Fibroblast of upper back skin (primary cell): ENCODE measurements at places on chromosomes 12 and 14.

GRCh38 chr12:100566887-100567637 lies 6.4 kb upstream of the GAS2L3 start:
- no peak for DNase-seq

- peak; percentile 8 for DNase-seq
Measured at GRCh38 chr14:85075694-85076476, 454.1 kb upstream of the FLRT2 start.

DNA sequence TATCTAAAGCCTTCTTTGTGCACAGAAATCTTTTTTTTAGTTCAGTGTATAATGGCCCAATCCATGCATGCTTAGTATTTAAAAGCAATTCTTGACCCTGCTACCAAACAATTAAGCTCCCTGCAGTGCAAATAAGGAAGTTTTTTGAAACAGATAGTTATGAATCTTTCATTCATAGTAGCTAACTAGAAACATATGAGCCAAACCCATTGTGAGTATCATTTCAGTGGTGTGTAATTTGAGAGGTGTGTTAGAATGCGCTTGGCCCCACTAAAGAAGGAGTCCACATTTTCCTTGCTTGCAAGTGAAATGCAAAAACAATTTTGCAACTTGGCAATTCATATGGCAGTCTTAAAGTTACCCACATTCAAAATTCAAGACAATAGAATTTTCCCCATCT lies 14.4 kb downstream of the EPS8 start:
- DNase-seq = peak; percentile 80

DNA sequence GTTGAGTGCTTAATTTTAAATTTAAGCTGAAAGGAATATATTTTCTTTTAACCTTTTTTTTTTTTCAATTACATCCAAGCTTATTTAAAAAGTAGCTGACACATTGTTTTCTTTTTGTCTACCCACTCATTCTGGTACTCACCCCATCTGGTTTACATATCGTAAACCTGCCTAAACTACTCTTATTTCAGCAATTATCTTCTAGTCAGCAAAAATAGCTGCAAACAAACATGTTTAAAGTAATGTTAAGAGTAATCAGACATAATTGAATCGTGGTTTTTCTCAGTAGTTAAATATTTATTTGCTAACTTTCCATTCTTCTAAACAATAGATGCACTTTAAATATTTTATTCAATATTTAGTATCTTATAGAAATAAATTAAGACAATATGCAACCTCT lies 492.7 kb upstream of the MGAT4C start:
- no peak for DNase-seq

- DNase-seq = peak; percentile 49
Measured at GRCh38 chr14:59771577-59771976, 99.0 kb downstream of the RTN1 start.

- no peak for DNase-seq
Measured at GRCh38 chr14:69096781-69097475, 56.0 kb downstream of the DCAF5 start.

GRCh38 chr12:116125956-116126566 lies 151.4 kb downstream of the MED13L start:
- peak; percentile 34 for DNase-seq

- DNase-seq = peak; percentile 16
Measured at GRCh38 chr14:90970167-90970600, 90.3 kb downstream of the RPS6KA5 start.

DNA sequence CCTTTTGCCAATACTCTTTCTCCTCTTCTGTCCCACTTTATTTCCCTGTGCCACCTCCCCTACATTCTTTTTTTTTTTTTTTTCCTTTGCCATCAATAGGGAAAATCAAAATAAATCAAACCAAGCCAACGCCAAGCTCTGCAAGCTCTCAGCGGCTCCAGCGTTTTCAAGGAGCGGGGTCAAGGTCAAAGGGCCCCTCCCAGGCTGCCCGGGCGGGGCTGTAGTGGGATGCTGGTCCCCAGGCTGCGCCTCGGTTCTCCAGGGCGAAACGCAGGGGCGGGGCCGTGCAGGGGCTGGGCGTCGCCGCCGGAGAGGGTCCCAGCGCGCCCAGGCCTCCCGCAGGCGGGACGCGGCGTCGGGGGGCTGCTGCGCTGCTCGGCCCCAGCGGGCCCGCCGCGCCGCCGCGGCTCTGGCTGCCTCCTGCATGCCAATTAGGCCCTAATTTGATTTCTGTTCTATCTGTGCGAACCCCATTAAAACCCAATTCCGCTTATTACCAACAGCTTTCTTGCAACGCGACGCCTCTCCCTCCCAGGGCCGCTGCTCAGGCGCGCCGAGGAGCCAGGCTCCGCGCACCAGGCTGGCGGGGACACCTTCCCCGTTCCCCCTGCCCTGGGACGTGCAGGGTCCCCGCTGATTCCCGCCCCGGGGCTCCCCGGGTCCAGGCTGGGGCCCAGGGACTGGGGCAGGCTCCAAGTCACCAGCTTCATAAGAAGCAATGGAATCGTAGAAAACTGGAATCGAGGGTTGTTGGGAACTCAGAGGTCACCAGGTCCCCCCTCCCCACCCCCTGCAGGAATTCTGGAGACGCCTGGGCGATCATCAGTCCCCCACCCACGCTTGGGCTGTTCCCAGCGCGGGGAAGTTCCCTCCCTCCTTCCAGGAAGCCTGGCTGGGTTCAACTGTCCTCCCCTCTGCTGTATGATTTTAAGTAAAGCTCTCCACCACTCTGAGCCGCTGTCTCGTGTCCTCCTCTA lies 50.7 kb upstream of the MAP1LC3B2 start:
- DNase-seq = no peak

GRCh38 chr12:34400411-34400881 lies 378.1 kb downstream of the ALG10 start:
- no peak for DNase-seq

- no peak for DNase-seq
Measured at GRCh38 chr12:12719496-12719895, 2.3 kb downstream of the CDKN1B start.

DNA sequence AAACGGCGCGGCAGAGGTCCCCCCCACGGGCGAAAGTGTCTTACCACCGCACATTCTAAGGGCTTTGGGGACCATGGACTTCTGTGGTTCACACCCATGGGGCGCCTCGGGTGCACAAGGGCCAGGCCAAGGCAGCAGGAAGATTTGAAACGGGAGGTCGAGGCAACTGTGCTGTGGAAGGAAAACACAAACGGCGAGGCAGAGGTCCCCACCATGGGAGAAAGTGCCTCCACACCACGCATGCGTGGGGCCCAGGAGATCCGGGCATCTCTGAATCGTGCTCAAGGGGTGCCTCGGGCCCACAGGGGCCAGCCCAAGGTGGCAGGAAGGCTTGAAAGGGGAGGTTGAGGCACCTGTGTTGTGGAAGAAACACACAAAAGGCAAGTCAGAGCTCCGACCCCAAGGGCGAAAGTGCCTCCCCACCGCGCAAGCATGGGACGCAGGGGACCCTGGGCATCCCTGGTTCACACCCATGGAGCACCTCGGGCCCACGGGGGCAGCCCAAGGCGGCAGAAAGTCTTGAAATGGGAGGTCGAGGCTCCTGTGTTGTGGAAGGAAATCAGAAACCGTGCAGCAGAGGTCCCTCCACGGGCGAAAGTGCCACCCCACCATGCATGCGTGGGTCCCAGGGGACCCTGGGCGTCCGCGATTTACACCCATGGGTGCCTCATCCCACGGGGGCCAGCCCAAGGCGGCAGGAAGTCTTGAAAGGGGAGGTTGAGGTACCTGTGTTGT lies 371.0 kb downstream of the ALG10 start:
- DNase-seq = no peak

DNA sequence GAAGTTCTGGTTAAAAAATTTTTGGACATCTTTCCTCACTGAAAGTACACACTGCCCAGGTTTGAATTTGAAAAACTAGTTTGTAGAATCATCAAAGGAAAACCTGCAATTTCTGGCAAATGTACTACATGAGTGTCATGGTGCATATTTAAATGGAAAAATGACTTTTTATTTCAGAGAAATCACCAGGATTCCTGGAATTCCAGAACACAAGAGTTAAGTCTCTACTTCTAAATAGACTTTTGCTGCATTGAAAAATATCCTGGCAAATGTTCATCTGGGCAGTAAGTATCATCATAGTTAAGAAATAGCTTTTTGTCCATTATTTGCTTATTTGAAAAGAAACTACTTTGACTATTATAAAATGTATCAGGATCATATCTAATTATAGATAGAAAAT lies 275.1 kb downstream of the PRKD1 start:
- peak; percentile 39 for DNase-seq

GRCh38 chr14:54890788-54891187 lies 11.8 kb downstream of the GCH1 start:
- no peak for DNase-seq

- DNase-seq = no peak
Measured at GRCh38 chr12:53588123-53588522, 38.1 kb downstream of the ATF7 start.

DNA sequence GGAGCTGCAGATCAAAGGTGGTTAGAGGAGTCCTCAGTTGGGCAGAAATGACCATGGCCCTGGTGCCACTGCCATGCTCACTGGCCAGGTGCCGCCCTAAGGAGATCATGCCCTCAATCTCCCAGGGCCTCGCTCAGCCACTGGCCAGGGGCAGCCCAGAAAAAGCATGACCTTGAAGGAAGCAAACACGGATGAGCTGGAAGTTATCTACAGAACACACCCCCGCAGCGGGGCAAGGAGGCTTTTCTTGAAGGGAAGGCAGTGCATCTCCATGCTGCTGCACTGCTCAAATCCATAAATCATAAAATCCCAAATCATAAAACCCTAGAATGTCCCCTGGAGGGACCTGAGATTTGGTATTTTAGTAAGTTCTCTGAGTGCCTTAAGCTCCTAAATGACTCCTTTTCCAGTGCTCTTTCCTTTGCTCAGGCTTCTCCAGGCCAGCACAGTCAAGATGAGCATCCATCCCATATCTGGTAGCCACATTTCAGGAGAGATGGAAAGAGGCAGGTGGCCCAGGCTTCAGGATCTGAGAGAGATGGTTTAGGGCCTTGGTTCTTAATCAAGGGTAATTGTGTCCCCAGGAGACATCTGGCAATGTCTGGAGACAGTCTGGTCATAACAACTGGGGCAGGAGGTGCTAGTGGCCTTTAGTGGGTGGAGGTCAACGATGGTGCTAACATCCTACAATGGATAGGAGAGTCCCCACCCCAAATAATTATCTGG lies 217.3 kb downstream of the RBM19 start:
- DNase-seq = no peak

GRCh38 chr14:60980811-60981632 lies at the start of the genes SLC38A6 and TRMT5:
TSS of gene SLC38A6 (plus strand) at chr14:60981245. CDS start at chr14:60981278, 33 bp downstream.
TSS of gene TRMT5 (minus strand) at chr14:60981079. CDS start at chr14:60980973, 106 bp downstream.
- DNase-seq = peak; percentile 96

GRCh38 chr12:132838410-132839080 lies 9.9 kb upstream of the GOLGA3 start:
- DNase-seq = no peak

GRCh38 chr12:106753526-106753925 lies 21.0 kb upstream of the RIC8B start:
- no peak for DNase-seq

- DNase-seq = no peak
Measured at GRCh38 chr12:93098077-93098476, 169.0 kb upstream of the EEA1 start.

GRCh38 chr12:101951002-101951670 lies 73.8 kb downstream of the DRAM1 start:
- no peak for DNase-seq

GRCh38 chr12:63354969-63355368 lies 204.0 kb upstream of the AVPR1A start:
- DNase-seq = no peak

GRCh38 chr12:131716282-131716681 lies 5.4 kb downstream of the SFSWAP start:
- no peak for DNase-seq

DNA sequence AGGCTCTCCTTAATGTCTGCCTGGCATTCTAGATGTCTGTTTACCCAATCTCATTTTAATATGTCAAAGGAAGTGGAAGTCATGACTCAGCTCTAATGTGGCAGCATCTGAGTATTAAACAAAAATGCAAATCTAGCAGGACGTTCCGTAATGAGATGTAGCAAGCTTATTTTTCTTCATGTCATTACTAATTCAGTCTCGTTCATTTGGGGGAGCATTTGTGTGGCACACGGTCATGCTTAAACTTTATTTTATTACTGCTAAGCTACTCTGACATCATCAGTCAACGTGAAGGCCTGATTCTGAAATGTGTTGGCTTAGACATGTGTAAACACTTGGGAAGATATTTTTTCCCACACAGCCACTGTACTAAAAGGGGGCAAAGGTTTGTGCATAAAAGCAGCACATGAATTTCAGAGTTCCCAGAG lies 326.7 kb upstream of the TMPO start:
- DNase-seq = no peak

GRCh38 chr14:68840454-68840853 lies 47.6 kb upstream of the ZFP36L1 start:
- DNase-seq = no peak

DNA sequence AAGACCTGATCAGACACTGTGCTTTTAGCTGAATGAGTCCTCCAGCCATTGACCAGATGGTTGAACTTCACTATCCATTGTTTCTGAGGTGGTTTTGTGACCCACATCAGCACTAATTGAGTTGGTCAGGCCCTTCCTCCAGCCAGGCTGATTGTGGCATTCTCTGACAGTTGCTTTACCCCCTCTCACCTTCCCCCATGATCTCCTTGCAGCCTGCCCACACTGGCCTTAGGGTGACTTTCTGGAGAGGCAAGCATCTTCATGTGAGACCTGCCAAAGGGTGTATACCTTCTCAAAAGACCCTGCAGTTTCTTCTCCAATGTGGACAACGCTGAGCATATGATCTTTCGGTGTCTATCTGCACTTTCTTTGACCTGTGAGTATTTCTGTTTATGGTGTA lies 83.9 kb downstream of the GPATCH2L start:
- DNase-seq = no peak

- DNase-seq = peak; percentile 50
Measured at GRCh38 chr12:26276709-26277108, 81.3 kb downstream of the SSPN start.

- DNase-seq = no peak
Measured at GRCh38 chr12:46560874-46561273, 188.3 kb upstream of the SLC38A2 start.

DNA sequence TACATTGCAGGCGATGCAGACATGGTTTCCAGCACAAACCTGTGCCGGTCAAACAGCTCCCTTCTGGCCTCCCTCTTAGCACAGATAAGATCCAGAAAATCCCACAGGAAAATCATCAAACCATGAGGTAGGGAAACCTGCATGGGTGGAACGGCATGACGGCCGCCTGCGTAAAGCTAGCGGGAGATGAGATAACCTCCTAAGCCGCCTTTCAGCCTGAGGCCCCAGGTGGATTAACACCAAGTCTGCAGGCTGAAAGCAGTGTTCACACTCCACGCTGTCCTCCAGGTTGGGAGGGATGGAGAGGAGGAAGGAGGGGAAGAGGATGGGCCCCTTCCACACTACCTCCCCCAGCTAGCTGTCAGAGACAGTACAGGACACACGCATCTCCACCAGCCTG lies 63.8 kb downstream of the TSPAN11 start:
- DNase-seq = no peak

DNA sequence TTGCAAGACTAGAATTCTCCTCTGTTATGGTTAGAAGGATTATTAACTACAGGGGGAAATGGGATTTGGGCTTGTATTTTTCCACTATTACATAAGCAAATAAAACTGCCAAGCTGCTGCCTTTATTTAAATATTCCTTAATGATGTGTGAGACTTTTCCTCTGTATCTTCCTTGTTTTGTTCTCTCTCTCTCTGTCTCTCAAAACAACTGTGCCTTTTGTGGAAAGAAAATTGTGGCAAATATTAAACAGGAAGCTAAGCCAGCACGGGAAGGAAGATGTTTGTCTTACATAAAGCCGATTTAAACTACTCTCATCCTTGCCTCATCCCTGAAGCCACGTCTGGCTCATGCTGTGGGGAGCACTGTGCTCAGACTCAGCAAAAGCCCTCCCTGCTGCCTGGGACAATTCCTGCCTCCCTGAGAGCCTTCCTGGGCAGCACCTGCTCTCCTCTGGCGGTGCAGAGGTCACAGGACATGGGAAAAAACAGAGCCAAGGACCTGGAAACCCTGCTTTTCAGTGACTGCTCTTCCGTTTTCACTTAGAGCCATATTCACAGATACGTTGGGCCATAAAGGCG lies 237.2 kb downstream of the SLC15A4 start:
- DNase-seq = no peak
